ENCODE measurements at places on chromosomes 1 and 21.

GRCh38 chr1:41629571-41629970, 145.1 kb upstream of the EDN2 start:
- DNase-seq, result no peak

DNA sequence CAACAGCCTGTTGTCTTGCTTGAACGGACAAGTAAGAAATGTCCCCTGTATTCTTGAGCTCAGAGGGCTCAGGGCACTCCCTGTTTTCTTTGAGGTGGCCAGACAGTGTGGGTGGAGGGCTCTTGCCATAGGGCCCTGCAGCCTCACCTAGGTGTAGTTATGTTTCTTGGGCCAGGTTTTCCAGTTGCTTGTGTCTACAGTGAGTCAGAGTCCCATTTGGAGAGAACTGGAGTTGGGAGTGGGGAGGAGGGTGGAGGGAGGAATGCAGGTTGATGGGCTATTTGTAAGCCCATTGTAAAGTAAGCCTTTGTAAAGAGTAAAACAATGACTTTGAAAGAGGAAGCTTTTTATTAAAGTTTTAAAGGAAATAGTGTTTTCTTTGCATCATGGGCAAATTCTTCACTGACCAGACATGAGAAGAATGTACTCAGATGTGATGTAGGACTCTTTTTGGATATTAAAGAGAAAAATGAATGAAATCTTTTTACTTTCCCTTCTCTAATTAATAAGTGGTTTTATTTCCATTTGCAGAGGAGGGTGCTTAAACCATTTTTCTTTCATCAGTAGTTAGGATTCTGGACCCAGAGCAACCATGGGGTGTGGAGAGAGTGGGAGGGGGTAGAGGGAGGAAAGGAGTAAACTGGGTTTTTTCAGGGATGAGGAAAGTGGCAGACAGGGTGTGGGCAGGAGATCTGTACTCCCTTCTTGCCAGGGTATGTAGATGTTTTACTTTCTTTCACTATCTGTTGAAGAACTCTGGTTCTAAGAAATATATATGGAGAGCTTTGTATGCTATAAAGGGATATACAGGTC, 45.1 kb upstream of the MACF1 start:
- DNase-seq, result no peak

GRCh38 chr21:42614811-42615351, 38.5 kb upstream of the PDE9A start:
- no peak for DNase-seq

- no peak for DNase-seq
These were observed 20.8 kb downstream of the FAM151A start for GRCh38 chr1:54602554-54602953.

DNA sequence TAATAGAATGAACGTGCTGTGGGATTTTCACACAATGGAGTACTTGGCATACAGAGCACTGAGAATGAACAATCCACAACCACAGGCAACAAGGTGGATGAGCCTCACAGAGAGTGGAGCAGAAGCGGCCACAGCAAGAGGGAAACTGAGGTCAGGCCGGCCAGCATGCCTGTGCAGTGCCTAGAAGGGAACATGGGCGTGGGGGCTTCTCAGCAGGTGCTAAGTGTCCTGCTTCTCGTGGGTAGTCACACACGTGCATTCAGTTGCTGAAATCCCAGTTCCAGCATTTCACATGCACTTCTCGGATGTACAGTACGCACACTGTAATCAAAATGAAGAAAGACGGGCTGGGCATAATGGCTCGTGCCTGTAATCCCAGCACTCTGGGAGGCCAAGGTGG, 33.1 kb downstream of the WDR4 start:
- no peak for DNase-seq

DNA sequence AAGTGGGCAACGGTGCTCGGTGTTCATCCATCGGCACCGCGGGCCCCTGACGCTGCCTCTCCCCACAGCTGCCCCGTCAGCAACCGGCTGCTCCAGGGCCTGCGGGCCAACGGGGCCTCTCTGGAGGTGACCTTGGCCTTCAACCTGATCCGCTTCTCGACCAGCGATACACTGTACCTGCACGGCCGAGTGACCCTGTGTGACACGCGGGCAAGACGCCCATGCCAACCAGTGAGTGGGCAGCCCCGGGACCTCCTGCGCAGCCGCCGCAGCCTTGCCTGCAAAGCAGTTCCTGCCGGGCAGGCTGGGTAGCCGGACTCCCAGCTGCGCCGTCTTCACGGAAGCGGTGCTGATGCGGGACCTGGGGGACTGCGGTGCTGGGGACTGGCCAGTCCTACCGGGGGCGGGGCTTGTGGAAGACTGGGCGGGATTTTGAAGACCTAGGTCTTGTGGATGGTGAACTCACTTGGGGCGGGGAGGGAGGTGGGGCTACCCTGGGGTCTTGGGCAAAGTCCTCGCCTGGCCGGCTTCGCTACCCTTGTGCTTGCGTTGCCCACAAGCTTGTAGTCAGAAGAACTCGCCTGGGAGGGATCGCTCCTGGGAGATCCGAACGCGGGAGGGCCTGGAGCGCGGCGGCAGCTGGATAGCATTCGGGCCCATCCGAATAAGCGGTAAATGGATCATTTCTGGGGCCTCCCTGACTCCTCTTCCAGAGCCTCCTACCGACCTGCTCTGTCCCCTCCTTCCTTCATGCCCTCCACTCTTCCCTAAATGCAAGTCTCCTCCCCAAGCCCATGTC, 8.8 kb upstream of the CEP85 start:
- peak; percentile 35 for DNase-seq

- no peak for DNase-seq
These were observed 97.4 kb upstream of the CHRM3 start for GRCh38 chr1:239288820-239289554.

DNA sequence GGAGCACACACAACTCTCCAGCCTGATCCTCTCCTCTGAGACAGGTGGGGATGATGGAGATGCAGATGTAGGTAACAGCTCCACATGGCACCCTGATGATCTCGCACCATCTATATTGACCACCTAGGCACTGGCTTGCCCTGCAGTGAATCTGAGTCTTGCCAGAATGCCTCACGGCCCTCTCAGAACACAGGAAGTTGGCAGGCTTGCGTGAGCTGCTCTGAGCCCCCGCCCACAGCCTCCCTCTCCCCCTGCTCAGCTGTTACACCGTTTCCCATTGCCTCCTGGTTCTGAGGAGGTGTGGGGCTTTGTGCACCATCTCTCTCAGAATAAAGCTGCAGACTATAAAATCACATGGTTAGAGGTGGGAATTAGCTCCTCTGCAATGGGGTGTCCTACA, 48.0 kb downstream of the URB2 start:
- no peak for DNase-seq

GRCh38 chr21:15301014-15301413, 236.2 kb upstream of the NRIP1 start:
- DNase-seq, result no peak

GRCh38 chr1:202221911-202222909, 28.6 kb downstream of the LGR6 start:
- DNase-seq, result no peak

DNA sequence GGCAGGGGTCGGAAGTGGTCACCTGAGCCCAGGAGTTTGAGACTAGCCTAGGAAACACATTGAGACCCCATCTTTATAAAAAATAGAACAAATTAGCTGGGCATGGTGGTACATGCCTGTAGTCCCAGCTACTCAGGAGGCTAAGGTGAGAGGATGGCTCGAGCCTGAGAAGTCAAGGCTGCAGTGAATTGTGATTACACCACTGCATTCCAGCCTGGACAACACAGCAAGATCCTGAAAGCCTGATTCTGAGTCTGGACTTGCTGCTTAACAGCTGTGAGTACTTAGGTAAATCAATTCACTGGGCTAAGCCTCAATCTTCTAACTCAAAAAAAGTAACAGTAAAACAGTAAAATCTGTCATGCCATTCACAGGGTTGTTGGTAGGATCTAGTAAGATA, 4.9 kb downstream of the TRAPPC3 start:
- no peak for DNase-seq

DNA sequence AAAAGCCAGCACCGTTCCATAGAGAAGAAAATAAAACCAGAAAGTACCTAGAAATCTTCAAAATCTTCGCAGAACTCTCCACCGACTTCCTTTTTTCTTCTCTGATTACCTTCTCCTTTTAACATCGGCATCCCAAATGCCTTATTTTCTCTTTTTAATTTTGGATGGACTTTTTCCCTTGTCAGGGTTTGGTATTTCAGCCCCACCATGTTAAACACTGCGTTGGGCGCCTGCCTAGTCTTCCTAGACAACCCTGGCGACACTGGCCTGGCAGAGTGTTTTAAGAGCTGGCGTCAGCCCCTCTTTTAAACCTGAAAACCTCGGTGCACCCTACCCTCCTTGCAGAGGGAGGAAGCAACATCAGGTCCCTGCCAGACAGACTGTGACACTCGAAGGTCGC, 66.0 kb upstream of the EFHD2 start:
- DNase-seq, result no peak

- no peak for DNase-seq
These were observed 248.1 kb upstream of the FMN2 start for GRCh38 chr1:239843541-239843940.

- DNase-seq, result no peak
These were observed 4.4 kb upstream of the TOMM20 start for GRCh38 chr1:235133086-235133485.

DNA sequence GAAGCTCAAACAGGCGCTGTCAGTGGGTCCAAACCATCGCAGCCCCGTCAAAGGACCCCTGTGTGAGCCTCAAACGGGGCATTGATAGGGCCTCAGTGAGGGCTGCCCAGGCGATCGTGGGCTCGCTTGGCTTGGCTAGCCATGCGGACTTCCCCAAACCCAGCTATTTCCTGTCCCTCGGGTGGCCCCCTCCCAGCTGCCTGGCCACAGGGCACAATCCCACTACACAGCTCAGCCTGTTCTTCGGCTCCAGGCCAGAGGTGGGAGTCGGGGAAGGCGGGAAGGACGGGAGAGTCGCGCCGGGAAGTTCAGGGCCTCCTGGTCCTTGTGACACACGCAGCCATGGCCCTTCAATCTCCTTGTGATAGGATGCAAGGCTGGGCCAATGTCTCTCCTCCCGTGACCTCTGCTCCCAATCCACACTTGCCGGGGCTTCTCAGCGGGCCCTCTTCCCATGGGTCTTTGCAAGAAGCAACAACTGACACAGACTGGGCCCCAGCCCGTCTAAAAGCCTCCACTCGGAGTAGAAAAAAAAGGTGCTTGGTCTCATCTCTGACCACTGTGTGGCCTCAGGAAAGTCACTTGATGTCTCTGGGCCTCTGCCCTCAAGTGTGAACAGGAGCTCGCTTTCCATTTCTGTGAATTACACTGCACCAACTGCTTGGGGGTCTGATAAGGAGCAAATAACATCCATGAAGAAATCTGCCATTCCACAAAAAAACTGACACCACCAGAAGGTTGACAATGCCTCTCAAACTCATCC, 7.1 kb upstream of the MATN1 start:
- DNase-seq, result no peak

DNA sequence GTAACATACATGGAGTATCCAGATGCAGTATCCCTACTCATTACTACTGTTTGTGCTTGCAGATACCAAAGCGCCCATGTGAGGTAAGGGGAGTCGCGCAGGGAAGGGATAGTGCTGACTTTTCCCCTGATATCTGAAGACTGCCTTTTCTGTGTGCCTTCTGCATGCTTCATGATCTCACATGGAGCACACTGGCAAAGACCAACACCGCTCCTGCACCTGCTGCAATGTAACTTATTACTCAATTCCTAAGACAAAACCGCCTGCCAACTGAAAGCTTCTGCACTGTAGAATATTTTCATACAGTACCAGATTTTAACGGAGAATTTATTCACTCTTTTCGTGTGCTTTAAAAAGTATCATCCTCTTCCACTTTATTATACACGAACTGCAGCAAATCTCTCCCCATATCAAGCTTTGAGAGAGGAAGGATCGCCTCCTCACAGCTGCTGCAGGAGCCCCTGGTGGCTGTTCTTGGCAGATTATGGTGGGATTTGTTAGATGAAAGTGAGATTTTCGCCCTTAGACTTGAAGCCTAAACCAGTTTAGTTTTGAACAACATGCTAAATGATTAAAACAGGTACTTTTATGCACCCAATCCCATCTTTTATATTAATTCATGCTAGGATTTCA, 99.1 kb downstream of the PTPN14 start:
- DNase-seq, result peak; percentile 7

DNA sequence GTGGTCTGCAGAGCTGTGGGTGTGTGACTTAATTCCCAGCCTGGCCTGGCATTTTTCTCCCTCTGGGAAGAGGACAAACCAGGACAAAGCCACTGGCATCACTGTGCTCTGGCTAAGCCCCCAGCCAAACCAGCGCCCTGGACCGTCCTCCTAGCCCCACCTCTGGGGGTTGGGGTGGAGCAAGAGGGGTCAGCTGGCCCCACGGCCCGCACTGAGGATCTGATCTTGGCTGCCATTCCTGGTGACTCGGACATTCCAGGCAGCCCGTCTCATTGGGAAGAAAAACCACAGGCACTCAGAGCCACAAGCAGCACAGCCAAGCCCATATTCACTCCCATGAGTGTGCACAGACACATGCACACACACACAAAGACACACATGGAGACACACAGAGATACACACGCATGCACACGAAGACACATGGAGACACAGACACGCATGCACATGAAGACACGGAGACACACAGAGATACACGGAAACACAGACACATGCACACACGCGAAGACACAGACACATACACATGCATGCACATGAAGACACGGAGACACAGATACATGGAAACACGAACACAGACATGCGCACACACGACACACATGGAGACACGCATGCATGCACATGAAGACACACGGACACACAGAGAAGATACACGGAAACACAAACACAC, 2.3 kb upstream of the MXRA8 start:
- no peak for DNase-seq

DNA sequence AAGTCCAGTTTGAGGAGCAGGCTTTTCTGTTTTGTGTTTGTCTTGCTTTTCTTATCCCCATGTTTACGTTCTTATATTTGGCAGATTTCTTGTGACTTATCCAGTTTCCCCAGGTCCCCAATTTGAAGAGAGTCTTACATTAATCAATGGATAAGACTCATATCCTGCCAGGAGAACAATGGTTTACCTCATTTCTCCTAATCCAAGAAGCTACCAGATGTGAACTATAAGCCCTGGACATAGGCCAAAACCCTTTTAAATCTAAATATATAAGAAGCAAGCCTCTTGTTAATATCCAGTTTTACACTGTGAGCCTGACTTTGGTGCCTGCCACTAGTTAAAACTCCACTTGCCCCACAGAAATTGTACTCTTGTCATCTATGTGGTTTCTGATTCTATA, 15.1 kb upstream of the COP1 start:
- no peak for DNase-seq

DNA sequence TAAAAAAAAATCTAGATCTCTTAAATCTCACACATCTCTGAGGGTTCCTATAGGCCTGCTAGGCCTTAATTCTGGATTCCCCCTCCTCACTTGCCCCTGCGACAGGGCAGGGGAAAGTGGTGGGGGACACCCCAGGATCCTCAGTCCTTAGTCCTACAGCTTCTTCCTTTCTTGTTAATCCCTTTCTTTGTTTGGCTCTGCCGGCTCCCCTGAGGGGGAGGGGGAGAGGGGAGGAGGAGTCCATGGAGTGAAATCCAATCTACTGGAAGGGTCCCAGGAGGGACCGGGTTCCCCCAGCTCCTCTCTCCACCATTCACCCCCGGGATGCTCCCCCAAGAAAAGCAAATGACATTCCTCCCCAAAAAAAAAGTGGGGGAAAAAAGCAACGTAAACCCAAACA, 8.5 kb downstream of the MEX3A start:
- DNase-seq, result no peak

- no peak for DNase-seq
These were observed 15.8 kb downstream of the SMAP2 start for GRCh38 chr1:40389322-40389803.
